ENCODE measurements at places on chromosomes 5 and 9.
A peak's percentile ranks its signal among the peaks of the same experiment; 100 is the strongest.

- no peak for DNase-seq
These were observed 72.8 kb upstream of the IFNK start for GRCh38 chr9:27451207-27451797.

DNA sequence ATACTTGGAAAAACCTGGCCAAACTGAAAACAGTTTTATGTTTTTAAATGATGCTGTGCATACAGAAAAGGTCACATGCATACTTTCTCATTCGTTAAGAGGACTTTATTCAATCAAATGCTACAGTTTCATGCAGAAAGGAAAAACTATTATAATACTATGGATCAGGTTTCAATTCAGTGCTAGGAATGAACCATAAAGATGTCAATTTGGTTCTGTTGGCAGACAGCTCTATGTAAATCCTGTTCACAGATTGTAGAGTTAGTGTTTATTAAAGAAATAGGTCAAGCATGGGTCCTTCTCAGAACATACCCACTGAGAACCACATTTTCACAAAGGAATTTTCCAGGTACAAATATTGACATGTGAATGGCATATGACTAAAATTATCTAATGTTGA, 57.1 kb downstream of the RETREG1 start:
- no peak for DNase-seq

DNA sequence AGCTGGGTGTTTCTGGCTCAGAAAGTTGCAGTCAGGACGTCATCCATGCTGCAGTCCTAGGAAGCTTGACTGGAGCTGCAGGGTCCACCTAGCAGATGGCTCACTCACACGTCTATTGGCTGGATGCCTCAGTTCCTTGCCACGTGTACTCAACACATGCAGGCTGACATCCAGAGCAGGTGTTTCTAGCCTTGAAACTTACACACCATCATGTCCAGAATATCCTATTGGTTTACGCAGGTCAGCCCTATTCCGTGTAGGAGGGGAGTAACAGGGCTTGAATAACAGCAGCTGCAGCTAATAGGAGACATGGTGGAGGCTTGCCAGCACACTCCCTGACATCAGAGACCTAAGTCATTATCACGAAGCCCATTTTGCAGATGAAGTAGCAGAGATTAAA, 473.5 kb downstream of the ACTL7B start:
- DNase-seq = no peak

GRCh38 chr9:3751125-3751758, 225.4 kb upstream of the RFX3 start:
- DNase-seq = peak; percentile 78

- no peak for DNase-seq
These were observed 304.0 kb downstream of the TUSC1 start for GRCh38 chr9:25374281-25374680.

DNA sequence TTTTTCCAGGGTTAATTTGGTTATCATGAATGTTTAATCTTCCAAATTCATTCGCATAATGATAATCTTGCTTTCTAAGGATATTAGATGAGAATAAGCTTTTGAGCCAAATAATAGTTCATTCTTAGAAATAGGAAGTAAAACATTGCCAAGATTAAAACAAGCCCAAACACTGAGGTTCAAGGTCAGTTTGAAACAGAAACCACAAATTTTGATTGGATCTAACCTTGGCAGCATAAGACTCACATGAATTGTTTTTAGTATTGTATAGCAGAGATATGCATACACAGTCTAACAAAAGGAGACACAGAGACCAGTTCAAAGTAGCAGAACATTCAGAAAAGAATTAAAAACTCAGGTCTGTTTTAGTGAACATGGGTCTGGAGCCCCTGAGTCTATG, 43.4 kb upstream of the VCAN start:
- DNase-seq = no peak

DNA sequence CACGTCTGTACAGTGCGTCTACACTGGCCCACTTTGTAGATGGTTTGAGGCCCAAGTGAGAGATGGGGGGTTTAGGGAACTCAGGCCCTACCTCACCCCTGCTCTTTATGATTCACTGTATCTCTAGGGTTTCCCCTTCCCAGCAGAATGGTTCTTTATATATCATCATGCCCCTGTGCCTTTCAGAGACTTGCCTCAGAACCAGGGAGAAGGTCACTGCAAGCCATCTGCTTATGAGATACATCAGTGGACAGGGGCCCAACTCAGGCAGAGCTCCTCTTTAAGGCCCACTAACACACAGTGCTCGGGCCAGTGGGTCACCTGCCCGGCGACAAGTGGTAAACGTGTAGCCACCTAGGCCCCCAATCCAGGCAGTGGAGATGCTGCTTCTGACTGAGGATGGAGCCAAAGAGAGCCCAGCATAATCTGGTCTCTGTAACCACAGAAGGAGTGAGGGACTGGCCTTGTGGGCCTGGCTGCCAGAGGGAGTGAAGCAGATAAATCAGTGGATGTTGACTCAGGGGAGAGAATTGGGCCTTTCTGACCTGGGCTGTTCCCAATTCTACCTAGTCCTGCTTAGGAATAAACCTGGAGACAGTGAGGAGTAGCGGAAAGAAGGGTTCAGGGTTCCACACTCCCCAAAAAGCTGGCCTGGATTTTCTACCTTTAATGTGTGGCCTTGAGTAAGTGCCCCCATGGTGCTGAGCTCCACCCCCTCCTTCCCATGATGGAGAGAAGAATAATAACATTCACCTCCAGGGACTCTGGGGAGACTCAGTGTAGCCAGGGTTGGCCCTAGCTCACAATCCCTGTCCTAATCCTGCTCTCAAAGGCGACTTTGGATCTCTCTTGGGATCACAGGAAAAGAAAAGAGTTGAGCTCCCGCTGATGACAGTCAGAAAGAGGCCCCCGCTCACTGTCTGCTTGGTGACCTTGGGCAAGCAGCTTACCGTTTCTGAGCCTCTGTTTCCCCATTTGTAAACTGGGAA, 2.8 kb upstream of the DUSP1 start:
- peak; percentile 66 for DNase-seq

GRCh38 chr5:55902696-55903095, 51.5 kb downstream of the IL31RA start:
- peak; percentile 36 for DNase-seq

DNA sequence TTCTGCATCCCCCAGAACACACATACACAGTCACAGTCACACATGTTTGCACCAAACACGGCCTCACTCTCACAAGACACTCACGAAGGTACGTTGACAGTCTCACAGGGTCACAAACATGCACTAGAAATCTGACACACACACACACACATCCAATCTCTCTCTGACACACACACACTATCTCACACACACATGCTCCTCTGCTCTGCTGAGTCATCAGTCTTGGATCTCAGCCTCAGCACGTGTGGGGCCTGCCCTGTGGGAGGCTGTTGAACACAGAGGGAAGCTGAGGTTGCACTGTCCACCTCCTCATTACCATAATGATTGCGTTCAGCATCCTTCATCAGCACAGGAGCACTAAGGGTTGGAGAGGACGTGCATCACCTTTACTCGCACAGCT, 188.8 kb downstream of the MTRR start:
- peak; percentile 14 for DNase-seq

GRCh38 chr5:78016863-78017529, 240.9 kb upstream of the TBCA start:
- no peak for DNase-seq

- no peak for DNase-seq
These were observed 6.9 kb downstream of the SOHLH1 start for GRCh38 chr9:135692410-135692809.

- DNase-seq = no peak
These were observed 46.4 kb downstream of the SNCAIP start for GRCh38 chr5:122358372-122358979.

GRCh38 chr5:56624751-56625150, 190.6 kb upstream of the MAP3K1 start:
- peak; percentile 33 for DNase-seq

- peak; percentile 86 for DNase-seq
These were observed 27.1 kb upstream of the SLC6A19 start for GRCh38 chr5:1174122-1174936.

- no peak for DNase-seq
These were observed 14.6 kb upstream of the TCF7 start for GRCh38 chr5:134099939-134100282.

DNA sequence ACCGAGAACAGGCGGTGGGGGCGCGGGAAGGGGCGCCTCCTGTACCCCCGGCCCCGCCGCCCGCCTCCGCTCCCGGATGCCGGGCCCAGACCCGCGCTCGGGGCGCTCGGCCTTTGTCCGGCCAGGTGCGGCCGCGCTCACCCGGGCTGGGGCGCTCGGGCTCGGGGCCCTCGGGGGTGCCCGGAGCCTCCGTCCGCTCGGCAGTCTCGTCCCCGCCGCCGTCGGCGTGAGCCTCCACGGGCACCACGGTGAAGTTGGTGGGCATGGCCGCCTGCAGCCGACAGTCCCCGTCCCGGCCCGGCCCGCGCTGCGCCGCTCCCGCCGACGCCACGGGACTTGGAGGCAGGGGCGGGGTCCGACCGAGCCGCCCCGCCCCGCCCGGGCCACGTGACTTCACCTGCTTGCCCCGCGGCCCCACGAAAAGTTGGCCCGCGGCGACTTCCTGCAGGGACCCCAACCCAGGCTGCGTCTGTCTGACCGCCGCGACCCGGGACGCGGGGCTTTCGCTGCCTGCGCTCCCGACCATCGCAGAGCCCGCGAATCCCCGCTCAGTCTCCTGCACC, at the start of gene SLC12A7:
Gene SLC12A7, minus strand, starts transcription at position 337 of the 563 bp plus-strand sequence. Its CDS starts 72 bp downstream, at position 265.
- peak; percentile 26 for DNase-seq

- DNase-seq = no peak
These were observed 4.2 kb downstream of the SEMA4D start for GRCh38 chr9:89493671-89494070.

DNA sequence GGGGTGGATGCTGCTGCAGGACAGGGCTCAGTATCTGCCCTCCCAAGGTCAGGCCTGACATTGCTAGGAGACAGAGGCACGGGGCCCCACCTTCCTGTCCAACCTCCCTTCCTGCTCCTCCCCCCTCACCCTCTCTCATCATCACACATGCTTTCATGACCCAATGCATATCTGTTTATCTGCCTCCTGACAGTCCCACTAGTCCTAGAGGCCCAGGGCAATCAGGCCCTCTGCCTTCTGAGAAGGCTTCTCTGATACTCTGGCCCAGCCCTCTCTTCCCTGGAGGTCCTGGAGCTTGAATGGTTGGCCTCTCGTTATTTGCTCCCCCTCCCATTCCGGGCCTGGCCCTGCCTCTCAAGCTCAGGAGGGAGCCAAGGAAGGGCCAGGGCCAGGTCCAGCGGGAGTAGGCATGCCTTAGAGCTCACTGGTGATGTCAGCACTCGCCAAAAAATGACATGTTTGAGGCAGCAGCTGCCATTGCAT, 90.6 kb upstream of the SAP30L start:
- DNase-seq = peak; percentile 45
